ENCODE measurements at places on chromosomes 7 and 10. TPM values are rescaled to one million over a fixed set of nuclear protein-coding genes. Genes with fewer than 3 reads are reported as not detected.

GRCh38 chr10:103067484-103067883 is 125.6 kb downstream of the NT5C2 start:
- peaks cover 7% of the 10 kb centered on the region for H3K36me3 ChIP-seq
- H3K27ac ChIP-seq: no peak overlapping the region
- no peak for DNase-seq
- peaks cover 2% of the 10 kb centered on the region for H3K27me3 ChIP-seq

- no peaks in the 10 kb centered on the region for H3K36me3 ChIP-seq
- no peak overlapping the region for H3K27ac ChIP-seq
- DNase-seq: no peak
- no peaks in the 10 kb centered on the region for H3K4me1 ChIP-seq
- H3K4me3 ChIP-seq: no peak overlapping the region
These were observed 81.8 kb upstream of the PIK3CG start for GRCh38 chr7:106783286-106783685.

DNA sequence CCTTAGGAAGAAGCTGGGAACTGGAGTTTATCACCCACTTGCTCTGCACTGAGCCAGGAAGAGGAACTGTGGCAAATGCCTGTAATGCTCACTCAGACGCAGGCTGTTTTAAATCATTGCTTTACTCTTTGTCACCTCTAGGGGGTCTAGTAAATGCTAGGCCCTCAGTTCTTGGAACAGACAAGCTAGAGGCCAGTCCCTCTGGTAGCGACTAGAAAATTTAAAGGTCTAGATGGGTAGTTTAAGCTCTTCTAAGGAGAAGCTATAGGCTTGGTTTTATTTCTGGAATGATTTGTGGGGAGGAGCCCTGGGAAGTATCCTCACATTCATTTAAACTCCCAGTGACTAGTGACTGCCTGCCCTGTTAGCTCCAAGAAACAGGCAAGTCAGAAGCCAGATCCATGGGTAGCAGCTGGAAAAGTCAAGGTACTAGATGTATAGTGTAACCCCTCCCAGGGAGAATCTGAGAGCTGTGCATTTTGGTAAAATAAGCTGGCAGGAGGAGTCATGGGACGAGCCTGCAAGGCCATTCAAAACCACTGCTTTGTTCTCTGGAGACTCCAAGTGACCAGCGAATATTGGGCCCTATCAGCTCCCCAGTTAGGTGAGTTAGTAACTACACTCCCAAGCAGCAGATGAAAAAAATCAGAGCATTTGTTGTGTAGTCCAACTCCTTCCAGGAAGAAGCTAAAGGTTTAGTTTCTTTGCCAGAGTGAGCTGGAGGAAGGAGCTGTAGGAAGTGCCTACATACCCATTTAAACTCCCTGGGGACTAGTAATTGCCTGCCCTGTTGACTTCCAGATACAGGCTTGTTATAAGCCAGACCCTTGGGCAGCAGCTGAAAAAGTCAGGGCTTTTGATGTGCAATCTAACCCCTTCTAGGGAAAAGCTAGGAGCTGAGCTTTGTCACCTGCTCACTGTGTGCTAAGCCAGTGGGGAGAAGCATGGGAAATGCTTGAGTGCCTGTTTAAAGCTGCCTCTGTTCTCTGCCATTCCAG is 68.9 kb downstream of the DYNC1I1 start:
- H3K4me1 ChIP-seq: no peaks in the 10 kb centered on the region
- H3K36me3 ChIP-seq: peaks cover 5% of the 10 kb centered on the region
- no peak for DNase-seq
- no peak overlapping the region for H3K27ac ChIP-seq

- no peak overlapping the region for H3K27ac ChIP-seq
- H3K4me1 ChIP-seq: no peaks in the 10 kb centered on the region
- no peak for DNase-seq
- no peaks in the 10 kb centered on the region for H3K36me3 ChIP-seq
These were observed 587.5 kb upstream of the IGFBP3 start for GRCh38 chr7:46508583-46508982.

GRCh38 chr10:124390471-124391187 is 28.1 kb downstream of the OAT start:
- no peak overlapping the region for H3K4me3 ChIP-seq
- H3K27ac ChIP-seq: no peak overlapping the region
- H3K36me3 ChIP-seq: no peaks in the 10 kb centered on the region
- DNase-seq: no peak

GRCh38 chr10:116125180-116125579 is 147.8 kb downstream of the GFRA1 start:
- no peaks in the 10 kb centered on the region for H3K36me3 ChIP-seq
- no peak overlapping the region for H3K4me3 ChIP-seq
- no peaks in the 10 kb centered on the region for H3K27me3 ChIP-seq
- H3K4me1 ChIP-seq: no peaks in the 10 kb centered on the region
- H3K27ac ChIP-seq: no peak overlapping the region

DNA sequence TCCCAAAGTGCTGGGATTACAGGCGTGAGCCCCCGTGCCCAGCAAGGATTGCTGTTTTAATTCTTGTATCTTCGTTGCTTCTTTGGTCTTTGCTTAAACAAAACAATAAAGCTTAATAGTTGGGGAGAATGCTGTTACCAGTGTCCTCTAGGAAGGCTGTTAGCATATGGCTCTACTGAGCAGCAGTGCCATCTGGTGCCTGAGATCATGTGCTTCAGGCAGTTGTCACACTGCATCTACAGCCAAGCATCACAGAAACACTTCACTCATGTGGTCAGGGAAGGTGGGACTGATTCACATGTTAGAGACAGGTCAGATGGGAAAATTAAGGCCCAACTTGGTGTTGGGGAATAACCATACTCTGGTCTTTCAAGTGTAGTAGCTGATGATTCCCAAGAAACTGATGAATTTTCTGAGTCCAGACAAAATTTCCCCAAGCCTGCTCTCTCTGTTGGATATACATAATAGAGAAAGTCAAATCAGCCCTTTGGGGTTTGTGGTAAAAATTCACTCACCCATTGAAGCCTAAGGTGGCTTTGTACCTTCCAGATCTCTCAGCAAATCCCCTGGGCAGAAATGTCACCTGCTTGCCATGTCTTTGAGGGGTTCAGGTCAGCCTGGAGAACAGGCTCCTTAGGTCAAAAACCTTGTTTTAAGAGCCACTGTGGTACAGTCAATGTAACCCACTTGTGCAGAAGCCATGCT is 28.4 kb downstream of the UBE2D4 start:
- H3K27ac ChIP-seq: no peak overlapping the region
- peaks cover 36% of the 10 kb centered on the region for H3K36me3 ChIP-seq
- no peaks in the 10 kb centered on the region for H3K27me3 ChIP-seq
- no peaks in the 10 kb centered on the region for H3K4me1 ChIP-seq
- H3K4me3 ChIP-seq: no peak overlapping the region
- DNase-seq: no peak

DNA sequence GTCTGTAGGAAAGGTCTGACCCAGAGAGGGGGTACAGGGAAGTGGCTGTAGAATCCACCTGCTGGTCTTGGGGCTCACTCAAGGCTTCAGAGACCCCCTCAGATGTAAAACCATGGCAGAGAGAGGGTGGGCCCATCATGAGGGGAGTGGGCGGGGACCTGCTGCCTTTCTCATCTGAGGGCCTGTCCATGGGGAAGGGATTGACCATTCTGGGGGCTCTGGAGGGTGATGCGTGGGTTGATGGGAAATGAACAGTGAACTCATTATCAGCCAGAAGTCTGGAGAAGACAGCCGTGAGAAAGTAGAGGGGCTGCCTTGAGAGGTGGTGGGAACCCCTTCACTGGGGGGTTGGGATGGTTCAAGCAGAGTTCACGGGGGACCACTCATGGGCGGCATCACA is 66.8 kb downstream of the MINDY4 start:
- H3K27ac ChIP-seq: no peak overlapping the region
- H3K4me1 ChIP-seq: no peaks in the 10 kb centered on the region
- H3K27me3 ChIP-seq: peaks cover 1% of the 10 kb centered on the region
- no peak for DNase-seq
- peaks cover 8% of the 10 kb centered on the region for H3K36me3 ChIP-seq

- H3K27me3 ChIP-seq: no peaks in the 10 kb centered on the region
- peak overlapping the region; percentile 4 for H3K4me3 ChIP-seq
- peaks cover 38% of the 10 kb centered on the region for H3K4me1 ChIP-seq
- H3K27ac ChIP-seq: peak overlapping the region; percentile 86
- H3K36me3 ChIP-seq: peaks cover 8% of the 10 kb centered on the region
These were observed 268.1 kb downstream of the PRKG1 start for GRCh38 chr10:51342381-51342780.

GRCh38 chr7:17421941-17422340 is 123.5 kb downstream of the AHR start:
- H3K27ac ChIP-seq: no peak overlapping the region
- no peak for DNase-seq
- no peak overlapping the region for H3K4me3 ChIP-seq

DNA sequence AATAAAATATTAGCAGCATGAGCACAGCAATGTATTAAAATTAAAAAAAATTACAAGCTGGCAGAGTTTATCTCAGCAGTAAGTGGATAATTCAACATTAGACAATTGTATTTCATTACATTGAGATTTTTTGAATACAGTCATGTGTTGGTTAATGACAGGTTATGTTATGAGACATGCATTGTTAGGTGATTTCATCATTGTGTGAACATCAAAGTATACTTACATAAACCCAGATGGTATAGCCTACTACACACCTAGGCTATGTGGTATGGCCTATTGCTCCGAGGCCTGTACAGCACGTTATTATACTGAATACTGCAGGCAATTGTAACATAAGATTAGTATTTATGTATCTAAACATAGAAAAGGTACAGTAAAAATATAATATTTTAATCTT is 29.7 kb downstream of the CCDC6 start:
- no peak overlapping the region for H3K27ac ChIP-seq
- H3K4me1 ChIP-seq: peaks cover 89% of the 10 kb centered on the region
- H3K4me3 ChIP-seq: no peak overlapping the region
- H3K27me3 ChIP-seq: no peaks in the 10 kb centered on the region
- DNase-seq: no peak

DNA sequence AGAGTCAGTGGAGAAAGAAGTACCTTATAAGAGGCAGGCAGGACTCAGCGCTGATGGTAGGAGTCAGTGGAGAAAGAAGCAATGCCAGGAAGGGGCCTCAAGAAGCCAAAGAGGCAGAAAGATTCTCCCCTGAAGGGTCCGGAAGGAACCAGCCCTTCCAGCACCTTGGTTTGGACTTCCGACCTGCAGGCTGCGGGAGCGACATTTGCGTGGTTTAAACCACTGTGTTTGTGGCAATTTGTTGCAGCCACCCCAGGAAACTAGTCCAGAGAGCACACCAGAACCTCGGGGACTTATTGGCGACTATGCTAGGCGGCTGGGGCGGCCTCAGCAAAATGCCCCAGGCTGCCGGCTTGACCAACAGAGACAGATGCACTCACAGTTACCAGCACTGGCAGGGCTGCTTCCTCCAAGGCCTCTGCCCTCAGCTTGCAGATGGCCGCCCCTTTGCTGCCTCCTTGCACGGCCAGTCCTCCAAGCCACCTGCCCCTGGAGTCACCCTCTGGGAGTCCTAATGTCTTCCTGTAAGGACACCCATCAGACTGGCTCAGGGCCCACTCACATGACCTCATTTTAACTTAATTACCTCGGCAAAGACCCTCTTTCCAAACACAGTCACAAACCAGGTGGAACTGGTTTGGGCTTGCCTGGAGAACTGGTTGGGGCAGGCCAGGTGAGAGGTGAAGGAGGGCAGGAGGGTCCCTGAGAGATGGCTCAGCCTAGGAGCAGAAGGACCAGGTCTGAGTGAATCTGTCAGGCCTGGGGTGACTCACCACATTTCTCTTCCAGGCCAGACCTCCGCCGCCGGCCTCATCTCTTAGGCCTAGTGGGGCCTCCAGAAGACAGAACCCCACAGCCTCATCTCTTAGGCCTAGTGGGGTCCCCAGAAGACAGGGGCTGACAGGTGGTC is 26.1 kb downstream of the CALML3 start:
- no peak overlapping the region for H3K27ac ChIP-seq
- H3K27me3 ChIP-seq: peaks cover 7% of the 10 kb centered on the region
- H3K4me1 ChIP-seq: peaks cover 17% of the 10 kb centered on the region
- DNase-seq: no peak
- H3K4me3 ChIP-seq: no peak overlapping the region
- no peaks in the 10 kb centered on the region for H3K36me3 ChIP-seq

GRCh38 chr10:130350996-130351395 is 214.8 kb downstream of the GLRX3 start:
- H3K36me3 ChIP-seq: no peaks in the 10 kb centered on the region
- H3K27ac ChIP-seq: no peak overlapping the region
- DNase-seq: no peak

- no peaks in the 10 kb centered on the region for H3K27me3 ChIP-seq
- H3K4me3 ChIP-seq: no peak overlapping the region
- H3K36me3 ChIP-seq: no peaks in the 10 kb centered on the region
- H3K4me1 ChIP-seq: no peaks in the 10 kb centered on the region
- no peak for DNase-seq
These were observed 15.1 kb downstream of the LRRTM3 start for GRCh38 chr10:66940965-66941364.

- DNase-seq: no peak
- no peaks in the 10 kb centered on the region for H3K27me3 ChIP-seq
- no peak overlapping the region for H3K4me3 ChIP-seq
- H3K36me3 ChIP-seq: peaks cover under 1% of the 10 kb centered on the region
- H3K27ac ChIP-seq: no peak overlapping the region
These were observed 7.5 kb upstream of the CSGALNACT2 start for GRCh38 chr10:43130770-43131171.

DNA sequence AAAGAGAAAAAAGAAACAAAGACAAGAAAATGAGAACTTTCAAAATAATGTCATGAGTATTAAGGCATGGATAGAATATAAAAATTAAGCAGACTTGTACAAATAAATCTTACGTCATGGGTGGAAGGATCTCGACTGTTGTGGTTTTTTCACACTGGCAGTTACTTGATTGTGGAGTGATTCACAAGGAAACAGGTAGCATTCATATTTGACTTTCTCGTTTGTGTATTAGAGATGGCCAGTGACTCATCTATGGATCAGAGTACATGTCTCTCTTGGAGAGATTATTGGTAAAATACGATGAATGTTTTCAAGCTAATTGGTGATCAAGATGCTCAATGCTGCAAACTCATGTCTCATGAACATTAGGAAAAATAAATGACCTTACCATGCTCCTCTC is 564.3 kb downstream of the GATA3 start:
- no peaks in the 10 kb centered on the region for H3K36me3 ChIP-seq
- DNase-seq: no peak
- no peak overlapping the region for H3K27ac ChIP-seq
- H3K27me3 ChIP-seq: no peaks in the 10 kb centered on the region

Gene MALRD1
- polyA plus RNA-seq: not detected

Gene GRID2IP
- polyA plus RNA-seq: not detected

Gene PDZD7
- polyA plus RNA-seq: 0.28 TPM

Gene CPED1
- not detected for polyA plus RNA-seq

Gene FGFBP3
- 3.1 TPM for polyA plus RNA-seq

Measured in immature natural killer cell (primary cell).